Inflammatory macrophage (primary cell): ENCODE measurements at places on chromosomes 4 and X.

DNA sequence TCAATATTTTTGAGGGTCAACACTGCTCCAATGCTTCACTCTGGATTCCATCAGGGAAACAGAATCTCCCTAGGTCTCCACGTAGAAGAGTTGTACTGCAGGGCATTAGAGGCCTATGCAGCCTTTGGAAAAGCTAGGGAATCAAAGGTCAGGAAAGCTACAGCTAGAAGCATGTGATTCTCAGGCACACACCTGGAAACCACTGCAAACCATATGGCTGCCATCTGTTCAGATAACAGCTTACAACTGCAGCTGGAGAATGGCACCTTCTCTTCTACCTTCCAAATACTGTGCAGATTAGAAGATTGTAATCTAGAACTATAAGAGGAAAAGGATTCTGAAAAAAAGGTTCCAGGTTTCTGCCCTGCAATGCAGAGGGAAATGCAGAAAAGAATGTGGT is 60.6 kb downstream of the BTC start:
- no peak for DNase-seq

DNA sequence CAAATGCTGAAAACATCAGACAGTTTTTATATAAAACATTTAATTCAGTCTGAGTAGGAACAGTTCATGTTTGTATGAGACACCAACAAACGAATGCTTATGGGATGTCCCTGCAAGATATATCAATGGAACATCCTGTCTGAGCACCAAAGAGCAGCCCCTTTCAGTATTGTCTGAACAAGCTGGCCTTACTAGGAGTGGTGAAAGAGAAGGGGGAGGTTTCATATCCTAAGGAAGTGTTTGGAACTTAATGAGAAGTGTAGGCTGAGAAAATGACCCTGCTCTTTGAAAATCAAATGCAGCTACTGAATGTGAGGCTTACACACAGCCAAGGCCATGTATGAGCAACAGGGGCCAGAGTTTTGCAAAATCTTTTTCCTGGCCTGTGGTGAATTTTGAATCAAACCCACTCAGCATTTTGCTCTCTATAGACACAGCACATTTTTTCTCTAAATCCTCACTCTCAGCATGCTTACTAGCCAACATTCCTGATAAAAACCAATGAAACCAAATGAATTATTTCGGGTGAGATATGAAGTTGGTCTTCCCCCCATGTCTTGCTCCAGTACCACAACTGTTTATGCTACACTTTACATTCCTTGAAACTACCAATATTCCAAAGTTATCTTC is 119.4 kb downstream of the LUZP4 start:
- DNase-seq, result no peak

DNA sequence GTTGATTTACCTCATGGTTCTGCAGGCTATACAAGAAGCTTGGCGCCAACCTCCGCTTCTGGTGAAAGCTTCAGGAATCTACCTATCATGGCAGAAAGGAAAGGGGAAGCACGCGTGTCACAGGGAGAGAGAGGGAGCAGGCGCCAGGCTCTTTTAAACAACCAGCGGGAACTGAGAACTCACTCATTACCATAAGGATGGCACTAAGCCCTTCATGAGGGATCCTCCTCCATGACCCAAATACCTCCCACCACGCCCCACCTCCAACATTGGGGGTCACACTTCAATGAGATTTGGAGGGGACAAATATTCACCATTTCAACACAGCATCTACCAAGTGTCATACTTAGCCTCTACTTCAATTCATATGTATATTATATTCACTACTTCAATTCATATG is 18.8 kb upstream of the TBC1D8B start:
- no peak for DNase-seq

GRCh38 chrX:68932611-68933010 is 103.8 kb downstream of the EFNB1 start:
- no peak for DNase-seq

DNA sequence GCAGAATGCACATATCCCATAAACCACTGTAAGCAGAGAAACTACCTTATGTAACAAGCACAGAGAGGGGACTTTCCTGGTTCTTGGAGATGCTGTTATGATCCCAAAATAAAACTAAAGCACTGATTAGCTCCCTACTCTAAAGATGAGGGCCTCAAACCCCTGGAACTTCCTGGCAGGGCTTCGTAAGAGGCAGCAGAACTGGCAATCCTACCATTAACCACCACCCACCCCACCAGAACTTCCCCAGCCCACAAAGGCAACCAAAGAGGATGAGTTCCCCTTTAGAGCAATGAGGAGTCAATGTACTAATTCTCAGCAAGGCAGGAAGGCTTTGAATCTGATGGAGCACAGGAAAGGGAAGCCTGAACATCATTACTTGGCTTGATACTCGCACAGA is 436.5 kb upstream of the FRG1 start:
- DNase-seq, result peak; percentile 56

GRCh38 chr4:40200875-40201801 is 4.3 kb downstream of the RHOH start:
- peak; percentile 41 for DNase-seq

GRCh38 chrX:790041-790506 is 159.5 kb downstream of the SHOX start:
- no peak for DNase-seq

- DNase-seq, result peak; percentile 30
Measured at GRCh38 chrX:17788439-17788838, 51.1 kb downstream of the SCML1 start.
